ENCODE measurements at places on chromosomes 3 and 15. TPM values are rescaled to one million over a fixed set of nuclear protein-coding genes. Genes with fewer than 3 reads are reported as not detected.

FHIT gene
- 230 TPM for total RNA-seq

ITIH3 gene
- total RNA-seq = not detected

TMOD2 gene
- 9.5 TPM for total RNA-seq

PLA2G4E gene
- total RNA-seq = not detected
